ENCODE measurements at places on chromosomes 2 and 18.

GRCh38 chr2:178152977-178153376 lies 40.7 kb downstream of the RBM45 start:
- DNase-seq, result no peak

DNA sequence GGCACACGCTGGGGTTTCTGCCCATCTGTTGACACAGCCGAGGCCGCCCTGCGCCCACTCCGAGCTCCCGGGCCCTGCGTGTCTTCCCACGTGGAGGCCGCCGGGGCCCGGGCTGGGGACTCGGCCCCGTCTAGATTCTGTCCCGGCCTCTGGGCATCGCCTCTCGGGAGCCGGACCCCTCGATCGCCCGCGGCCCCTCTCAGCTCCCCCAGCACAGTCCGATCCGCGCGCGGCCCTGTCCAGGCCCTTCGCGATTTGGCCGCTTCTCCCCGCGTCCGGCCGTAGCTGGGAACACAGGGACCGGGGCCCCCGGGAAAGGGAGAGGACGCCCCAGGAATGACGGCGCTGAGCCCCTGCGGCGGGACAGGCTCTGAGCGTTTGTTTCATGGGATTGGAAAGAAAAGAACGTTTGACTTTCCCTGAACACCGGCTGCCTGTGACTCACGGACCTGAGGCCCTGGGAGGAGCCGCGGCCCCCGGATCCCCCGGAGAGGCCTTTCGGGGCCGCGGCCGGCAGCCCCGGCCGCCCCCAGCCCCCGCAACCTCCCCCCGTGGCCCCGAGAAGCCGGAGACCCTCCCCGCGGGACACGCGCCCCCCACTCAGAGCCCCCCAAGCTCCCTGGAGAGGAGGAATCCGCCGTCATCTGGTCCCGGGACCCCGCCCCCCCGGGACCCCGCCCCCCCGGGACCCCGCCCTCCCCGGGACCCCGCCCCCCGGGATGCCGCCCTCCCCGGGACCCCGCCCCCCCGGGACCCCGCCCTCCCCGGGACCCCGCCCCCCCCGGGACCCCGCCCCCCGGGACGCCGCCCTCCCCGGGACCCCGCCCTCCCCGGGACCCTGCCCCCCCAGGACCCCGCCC lies 62.7 kb upstream of the CTDP1 start:
- no peak for DNase-seq

DNA sequence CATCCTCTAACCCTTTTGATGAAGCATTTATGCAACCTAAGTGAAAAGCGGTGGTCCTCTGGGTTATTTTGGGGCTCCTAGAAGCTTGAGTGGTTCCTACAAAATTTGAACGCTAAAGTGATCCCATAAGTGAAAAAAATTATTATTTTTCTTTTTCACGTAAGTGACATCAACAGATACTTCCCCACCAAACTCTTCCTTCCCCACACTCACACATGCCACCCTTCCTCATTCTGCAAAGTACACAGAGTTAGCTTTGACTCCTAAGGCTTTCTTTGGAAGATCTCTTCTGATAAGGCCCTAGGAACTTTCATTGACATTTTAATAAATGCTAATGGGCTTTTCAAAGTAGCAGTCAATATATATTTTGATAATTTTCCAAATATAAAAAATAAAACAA lies 109.7 kb downstream of the DOCK10 start:
- DNase-seq, result no peak

DNA sequence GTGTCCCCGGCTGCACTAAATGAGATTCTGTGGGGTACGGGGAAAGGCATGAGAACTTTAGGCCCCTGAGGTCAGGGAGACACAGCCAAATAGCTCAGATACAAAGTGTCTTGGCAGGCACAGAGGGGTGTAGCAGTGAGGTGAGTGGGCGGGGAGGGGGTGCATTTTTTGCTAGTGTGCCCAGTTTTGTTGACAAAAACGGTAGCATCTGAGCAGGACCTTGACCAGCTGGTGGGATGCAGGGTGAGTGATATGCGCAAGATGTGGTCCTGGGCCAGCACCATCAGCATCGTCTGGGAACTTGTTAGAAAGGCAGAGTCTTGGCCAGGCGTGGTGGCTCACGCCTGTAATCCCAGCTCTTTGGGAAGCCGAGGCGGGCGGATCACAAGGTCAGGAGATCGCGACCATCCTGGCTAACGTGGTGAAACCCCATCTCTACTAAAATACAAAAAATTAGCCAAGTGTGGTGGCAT lies 127.3 kb upstream of the LGALSL start:
- no peak for DNase-seq

DNA sequence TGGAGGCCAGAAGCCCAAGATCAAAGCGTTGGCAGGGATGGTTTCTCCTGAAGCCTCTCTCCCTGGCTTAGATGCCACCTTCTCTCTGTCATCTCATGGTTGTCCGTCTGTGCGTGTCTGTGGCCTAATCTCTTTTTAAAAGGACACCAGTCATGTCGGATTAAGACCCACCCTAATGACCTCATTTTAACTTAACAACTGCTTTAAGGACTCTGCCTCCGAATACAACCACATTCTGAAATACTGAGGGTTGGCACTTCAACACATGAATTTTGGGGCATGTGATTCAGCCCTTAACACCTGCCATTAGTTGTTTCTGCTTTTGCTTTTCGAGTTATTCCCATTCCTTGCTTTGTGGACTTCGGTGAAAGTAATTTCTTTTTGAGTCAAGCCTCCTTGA lies 97.8 kb upstream of the SMIM21 start:
- DNase-seq, result no peak

- no peak for DNase-seq
Observed at GRCh38 chr2:16225545-16225944, 285.2 kb downstream of the MYCN start.

DNA sequence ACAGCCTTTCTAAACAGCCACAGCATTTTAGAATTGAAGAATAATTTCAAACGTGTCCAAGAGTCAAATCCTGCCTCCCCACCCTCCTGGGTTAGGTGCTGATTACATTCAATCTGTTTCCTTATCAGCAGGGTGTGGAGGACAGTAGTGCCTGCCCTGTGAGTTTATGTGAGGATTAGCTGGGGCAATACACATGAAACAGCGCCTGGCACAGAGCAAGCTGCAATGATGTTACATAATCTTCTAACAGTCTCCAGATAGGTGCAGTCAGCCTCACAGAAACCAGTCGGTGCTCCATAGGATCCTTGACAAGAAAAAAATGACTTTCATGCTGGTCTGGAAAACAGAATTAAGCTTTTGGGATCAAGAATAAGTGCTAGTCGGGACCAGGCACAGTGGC lies 91.7 kb upstream of the ITGA6 start:
- no peak for DNase-seq

GRCh38 chr2:181958726-181959125 lies 26.9 kb upstream of the PPP1R1C start:
- no peak for DNase-seq

- DNase-seq, result no peak
Observed at GRCh38 chr18:10490401-10491165, 35.2 kb upstream of the NAPG start.

DNA sequence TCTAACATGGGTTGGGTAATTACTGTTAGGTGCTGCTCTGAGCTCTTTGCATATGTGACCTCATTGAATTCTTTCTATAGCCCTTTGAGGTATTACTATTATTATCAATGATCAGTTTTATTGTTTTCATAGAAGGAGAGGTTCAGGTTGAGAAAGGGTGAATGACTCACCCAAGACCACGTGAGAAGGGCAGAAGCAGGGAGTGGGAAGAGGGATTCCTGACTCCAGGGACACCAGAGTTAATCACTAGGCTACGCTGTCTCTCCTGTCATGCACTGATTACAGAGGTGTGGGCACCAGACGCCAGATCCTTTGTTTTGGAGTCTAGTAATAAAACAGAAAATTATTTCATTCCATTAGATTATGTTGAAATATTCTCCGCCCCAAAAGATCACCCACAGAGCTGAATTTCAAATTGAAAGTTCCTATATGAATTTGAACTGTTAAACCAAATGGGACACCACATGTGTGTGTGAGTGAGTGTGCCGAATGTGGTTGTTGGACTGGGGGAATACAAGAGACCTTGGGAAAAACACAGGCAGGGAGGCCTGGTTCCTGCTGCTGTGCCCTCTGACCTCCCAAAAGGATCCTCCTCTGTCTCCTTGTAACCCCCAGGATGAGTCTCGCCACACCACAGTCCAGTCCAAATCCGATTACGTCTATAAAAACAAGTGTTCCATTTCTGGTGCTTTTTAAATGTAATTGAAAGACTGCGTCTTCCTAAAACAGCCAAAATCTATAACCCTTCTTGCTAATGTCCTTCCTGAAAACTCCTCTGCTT lies 215.4 kb downstream of the ZNF521 start:
- no peak for DNase-seq

DNA sequence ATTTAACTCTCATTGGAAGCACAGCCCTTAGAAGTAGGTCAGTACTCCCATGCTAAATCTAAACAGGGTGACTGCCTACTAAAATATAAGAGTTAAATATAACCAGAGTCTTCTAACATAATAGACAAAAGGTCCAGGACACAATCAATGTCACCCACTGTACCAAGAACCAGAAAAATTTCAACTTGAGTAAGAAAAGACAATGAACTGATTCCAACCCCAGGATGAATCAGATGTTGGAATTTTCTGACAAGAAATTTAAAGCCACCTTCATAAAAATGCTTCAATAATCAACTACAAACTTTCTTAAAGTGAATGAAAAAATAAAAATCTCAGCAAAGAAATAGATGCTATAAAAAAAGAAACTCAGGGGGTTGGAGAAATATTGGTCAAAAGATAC lies 71.3 kb upstream of the NPAS2 start:
- no peak for DNase-seq

DNA sequence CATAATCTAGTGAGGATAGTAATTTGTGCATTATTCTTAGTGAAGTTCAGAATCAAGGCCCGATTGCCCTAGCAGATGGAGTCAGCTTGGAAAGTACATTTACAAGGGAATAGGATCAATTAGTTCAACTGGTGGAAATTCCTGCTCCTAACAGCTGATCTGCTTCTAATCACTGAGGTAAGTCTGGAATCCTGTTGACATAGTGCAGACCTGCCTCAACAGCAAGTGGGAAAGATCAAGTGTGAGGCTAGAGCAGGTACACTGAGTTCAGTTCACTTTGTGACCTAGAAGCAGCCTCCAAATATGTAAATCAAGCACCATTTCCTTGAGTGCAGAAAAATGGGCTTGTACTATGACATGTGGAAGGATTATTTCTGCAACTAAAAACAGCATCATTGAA lies 111.2 kb upstream of the NOSTRIN start:
- DNase-seq, result no peak

GRCh38 chr2:5242751-5243150 lies 449.4 kb upstream of the SOX11 start:
- no peak for DNase-seq

GRCh38 chr2:190410166-190410565 lies 2.0 kb downstream of the MFSD6 start:
- no peak for DNase-seq

DNA sequence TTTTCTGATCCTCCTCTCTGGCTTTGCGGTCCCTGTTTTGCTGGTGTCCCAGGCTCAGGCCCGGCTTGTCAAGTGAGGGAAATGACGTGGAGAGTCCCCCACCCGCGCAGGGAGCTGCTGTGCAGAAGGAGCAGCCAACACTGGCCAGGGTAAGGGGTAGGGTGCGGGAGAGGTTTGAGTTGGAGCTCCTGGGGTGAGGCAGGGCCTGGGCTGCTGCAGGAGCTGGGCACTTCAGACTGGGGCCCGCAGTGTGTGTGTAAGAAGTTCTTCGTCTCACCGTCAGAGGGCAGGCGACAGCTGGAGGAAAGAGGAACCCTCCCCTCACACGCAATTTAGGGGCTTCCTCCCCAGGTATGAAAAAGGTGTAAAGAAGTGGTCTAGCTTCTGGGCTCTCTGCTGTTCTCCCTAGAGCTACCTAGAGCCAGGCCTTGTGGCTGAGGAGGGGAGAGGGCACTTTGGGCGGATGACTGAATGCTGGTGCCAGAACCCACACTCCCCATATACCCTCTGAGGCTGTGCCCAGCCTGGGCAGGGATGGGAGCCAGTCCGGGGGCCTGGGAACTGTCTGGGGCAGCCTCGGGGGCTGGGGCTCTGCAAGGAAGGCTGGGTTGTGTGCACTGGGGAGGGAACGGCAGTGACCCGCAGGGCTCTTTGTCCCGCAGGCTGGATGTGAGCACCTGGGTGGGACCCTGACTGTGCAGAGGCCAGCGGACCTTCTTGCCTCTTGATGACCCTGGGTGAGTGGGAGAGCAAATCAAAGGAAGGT lies 11.8 kb downstream of the CELF4 start:
- DNase-seq, result no peak

DNA sequence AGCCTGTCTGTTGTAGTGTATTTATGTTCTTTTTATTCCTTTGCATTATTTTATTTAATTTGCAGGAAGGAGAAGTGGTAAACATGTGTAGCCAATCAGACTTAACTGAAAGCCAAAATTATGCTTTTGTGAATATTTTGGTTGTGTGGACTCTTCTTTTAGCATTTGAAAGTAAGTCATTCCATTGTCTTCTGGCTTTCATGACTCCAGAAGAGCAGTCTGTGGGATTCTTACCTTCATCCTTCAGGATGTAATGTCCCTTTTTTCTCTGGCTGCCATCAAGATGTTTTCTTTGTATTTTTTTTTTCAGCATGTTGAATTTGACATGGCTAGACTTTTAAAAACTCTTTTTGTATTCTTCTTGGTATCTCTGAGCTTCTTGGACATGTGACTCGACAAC lies 895.2 kb upstream of the ZEB2 start:
- DNase-seq, result no peak

GRCh38 chr2:222952204-222952603 lies 91.4 kb downstream of the ACSL3 start:
- no peak for DNase-seq

DNA sequence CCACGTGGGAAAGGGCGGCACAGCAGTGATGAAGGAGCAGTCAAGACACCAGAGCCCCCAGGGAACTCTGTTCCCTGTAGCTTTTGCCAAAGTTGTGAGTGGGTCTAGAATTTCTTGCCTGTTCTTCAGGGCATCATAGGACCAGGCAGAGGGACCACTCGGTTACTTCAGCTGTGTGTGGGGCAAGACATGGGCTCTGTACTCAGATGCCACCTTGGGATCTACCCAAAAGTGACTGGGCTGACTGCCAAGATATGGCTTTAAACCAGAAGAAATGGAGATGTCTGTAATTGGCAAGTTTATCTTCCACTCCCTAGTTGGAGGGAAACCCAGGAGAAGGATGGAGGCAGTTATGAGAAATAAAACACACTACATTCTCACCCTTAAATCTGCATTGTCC lies 29.6 kb downstream of the KCNF1 start:
- no peak for DNase-seq

- DNase-seq, result peak; percentile 62
Observed at GRCh38 chr2:241354668-241355658, 1.1 kb upstream of the FARP2 start.

GRCh38 chr2:22520369-22521288 lies 864.4 kb upstream of the KLHL29 start:
- no peak for DNase-seq

GRCh38 chr2:204251998-204252376 lies 293.3 kb upstream of the PARD3B start:
- DNase-seq, result no peak

GRCh38 chr2:160650196-160651118 lies 156.8 kb upstream of the RBMS1 start:
- no peak for DNase-seq

GRCh38 chr2:159201360-159202063 lies 85.0 kb downstream of the WDSUB1 start:
- no peak for DNase-seq

- DNase-seq, result no peak
Observed at GRCh38 chr2:112168422-112169124, 30.4 kb downstream of the FBLN7 start.

All from retina (tissue), 1 donor.